ENCODE measurements at places on chromosomes 1 and 21.
A peak's percentile ranks its signal among the peaks of the same experiment; 100 is the strongest.

DNA sequence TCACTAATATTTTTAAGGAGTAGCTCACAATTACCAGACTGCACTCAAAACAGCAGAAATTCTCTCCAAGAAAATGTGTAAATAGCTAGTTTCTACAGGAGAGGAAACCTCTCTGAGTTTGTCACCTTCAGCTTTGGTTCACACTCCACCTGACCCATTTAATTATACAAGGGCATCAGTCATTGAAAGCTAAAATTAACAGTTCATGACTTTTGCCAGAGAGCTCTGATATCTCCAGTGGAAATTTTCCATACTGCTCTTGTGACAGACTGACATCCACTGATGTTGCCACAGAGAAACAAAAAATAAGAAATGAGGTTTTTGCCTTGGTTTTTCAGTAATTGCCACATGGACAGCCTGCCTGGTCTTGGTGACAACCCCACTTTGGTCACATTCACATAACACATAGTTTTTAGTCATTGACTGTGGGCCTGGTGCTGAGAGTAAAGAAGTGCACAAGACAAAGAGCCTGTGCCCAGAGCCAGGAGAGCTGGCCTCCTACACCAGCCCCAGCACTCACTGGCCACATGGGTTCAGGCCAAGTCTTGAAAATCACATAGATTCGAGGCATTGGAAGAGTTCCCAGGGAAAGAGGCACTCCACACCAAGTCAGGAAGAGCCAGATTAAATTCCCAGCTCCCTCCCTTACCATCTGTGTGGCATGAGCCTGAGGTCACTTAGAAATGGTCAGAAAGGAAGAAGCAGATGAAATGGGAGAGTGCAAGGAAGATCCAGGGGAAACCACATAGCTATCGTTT is 13.8 kb upstream of the SIM2 start:
- no peak for DNase-seq

DNA sequence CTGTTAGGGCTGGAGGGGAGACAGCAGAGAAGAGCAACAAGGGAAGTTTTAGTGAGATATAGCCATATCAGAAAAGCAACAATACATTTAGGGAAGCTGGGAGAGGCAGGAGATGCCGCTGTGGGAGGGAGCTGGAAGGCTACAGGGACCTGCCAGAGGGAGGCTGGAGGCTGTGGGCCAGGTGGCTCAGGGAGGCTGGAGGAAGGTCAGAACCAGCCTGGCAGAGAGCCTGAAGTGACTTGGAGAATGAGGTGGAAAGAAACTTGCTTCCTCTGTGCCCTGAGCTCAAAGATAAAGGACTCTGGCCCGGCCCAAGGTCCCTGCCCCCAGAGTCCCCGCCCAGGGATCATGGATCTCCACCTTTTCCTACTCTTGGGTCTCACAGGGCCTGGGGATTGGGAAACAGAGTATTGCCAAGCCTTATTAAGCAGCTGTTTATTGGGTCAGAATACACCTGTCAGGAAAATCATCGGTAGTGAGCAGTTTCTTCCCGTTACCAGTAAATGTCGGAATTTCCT is 85.9 kb downstream of the KIF26B start:
- no peak for DNase-seq

DNA sequence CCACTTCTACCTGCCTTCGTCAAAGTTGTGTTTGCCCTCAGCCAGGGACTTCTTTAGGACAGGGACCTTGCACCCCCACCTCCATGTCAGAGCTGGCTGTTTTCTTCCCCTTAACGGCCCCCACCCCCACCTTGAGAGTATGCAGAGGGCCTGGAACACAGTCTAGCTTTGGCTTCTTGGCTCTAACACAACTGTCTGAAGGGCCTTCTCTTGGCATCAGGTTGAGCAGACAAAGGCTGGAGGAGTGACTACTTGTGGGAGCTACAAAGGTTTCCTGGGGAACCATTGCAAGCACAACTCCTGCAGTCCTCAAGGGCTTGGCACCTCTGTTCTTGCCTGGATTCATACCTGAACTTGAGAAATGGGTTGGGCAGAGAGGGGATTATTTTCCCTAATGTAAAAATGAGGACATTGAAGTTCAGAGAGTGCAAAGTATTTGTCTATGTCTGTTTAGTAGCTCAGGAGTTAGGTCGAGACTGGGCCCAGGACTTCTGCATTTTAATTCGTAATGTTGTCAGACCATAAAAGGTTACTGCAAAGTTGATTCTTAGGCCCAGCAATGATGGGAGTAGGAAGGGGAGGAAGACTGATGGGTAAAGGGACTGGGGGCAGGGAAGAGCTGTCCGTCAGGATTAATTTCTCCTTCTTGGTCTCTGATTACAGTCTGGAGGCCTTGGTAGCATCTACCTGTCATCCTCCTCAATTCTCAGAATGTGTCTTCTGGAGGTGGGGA is 2.6 kb downstream of the CYP4B1 start:
- no peak for DNase-seq

DNA sequence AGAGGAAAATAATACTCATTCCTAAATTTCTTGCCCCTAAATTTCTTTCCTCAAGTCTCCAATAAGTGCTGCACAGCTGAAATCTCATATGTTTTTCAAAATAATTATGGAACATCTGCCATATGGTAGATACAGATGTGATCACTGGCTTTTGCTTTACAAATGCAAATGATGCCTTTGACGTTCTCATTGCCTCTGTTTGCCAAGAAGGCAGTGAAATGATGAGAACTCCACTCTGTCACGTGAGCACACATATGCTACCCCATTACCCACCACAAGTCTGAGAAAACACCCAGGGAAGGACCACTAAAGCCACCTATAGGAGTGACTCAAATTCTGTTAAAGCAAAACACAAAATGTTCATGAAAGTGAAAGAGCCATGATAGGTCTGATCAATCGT is 43.9 kb downstream of the DSCAM start:
- DNase-seq = no peak

DNA sequence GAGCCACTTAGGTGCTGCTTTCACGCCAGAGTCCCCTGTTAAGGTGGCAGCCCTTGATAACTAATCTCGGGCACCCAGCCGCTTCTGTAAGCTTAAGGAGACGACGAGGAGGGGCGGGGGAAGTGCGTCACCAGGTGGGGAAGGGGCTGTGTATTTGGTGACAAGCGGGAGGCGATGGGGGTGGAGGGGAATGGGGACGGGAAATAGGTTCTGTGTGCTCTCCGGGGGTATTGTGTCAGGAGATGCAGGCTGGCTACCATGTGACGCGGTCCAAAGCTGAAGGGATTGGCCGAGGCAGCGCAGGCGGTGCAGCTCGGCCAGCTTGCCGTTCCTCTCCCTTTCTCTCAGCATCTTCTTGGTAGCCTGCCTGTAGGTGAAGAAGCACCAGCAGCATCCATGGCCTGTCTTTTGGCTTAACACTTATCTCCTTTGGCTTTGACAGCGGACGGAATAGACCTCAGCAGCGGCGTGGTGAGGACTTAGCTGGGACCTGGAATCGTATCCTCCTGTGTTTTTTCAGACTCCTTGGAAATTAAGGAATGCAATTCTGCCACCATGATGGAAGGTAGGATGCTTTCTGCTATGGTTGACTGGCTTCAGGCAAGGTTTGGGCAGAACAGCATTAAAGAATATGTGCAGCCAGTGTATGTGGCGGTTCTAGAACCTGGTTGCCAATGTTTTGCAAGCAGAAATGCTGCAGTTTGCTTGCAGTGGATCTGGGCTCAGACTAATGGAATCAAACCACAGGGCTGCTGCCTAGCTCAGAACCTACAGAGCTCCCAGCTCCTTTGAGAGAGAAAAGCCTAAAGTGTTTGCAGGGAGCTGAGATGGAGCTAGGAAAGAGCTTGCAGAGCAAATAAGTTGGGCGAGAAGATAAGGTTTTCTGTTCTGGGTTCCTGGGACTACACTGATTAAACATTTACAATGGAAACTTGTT is at the start of gene SGIP1:
Gene SGIP1 (plus strand): TSS at position 350 of the 937 bp plus-strand sequence. CDS start 206 bp downstream, at position 556.
- DNase-seq = peak; percentile 85

- DNase-seq = no peak
Measured at GRCh38 chr1:183607322-183607980, 17.2 kb upstream of the NCF2 start.

- no peak for DNase-seq
Measured at GRCh38 chr21:15289896-15290841, 225.4 kb upstream of the NRIP1 start.

DNA sequence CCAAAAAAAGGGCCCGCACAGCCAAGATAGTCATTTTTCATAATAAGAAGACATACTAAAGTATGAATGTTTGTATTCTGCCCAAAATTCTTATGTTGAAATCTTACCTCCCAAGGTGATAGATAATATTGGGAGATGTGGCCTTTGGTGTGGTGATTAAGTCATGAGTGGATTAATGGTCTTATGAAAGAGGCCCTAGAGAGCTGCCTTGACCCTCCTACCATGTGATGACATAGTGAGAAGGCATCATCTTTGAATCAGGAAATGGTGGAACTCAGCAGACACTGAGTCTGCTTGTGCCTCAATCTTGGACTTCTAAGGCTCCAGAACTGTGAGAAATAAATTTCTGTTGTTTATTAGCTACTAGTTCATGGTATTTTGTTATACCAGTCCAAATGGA is 11.8 kb upstream of the RNPC3 start:
- DNase-seq = no peak

- no peak for DNase-seq
Measured at GRCh38 chr1:240349695-240350094, 258.0 kb downstream of the FMN2 start.

- no peak for DNase-seq
Measured at GRCh38 chr1:111948209-111949171, 41.0 kb downstream of the KCND3 start.

DNA sequence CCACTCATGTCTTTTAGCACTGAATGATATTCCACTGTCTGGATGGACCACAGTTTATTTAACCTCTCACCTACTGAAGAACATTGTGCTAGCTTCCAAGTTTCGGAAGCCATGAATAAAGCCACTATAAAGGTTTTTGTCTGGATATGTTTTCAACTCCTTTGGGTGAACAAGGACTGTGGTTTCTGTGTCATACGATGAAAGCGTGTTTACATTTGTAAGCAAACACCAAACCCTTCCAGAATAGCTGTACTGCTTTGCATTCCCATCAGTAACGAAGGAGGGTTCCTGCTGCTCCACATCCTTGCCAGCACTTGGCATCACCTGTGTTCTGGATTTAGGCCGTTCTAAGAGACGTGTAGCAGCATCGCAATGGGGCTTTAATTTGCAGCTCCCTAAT is 10.7 kb upstream of the ARHGEF16 start:
- DNase-seq = no peak

DNA sequence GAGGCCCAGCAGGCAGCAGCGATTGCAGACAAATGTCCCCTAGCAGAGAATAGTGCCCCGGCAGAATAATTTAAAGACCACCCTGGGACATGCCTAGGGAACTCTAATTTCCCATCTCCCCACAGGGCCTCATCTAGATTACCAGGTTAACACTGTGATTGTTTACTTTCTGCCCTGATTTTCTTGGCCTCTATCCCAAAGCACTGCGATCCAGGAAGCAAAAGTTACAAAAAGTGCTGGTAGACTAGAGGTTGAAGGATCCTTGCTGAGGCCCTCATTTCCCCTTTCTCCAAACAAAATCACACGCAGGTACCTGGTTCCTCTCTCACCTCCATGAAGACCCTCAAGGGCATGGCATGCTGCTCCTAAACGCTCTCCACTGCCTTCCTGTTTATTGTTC is 229.7 kb downstream of the C1orf94 start:
- no peak for DNase-seq

GRCh38 chr1:198970916-198971315 is 332.1 kb downstream of the PTPRC start:
- peak; percentile 45 for DNase-seq
